ENCODE measurements at places on chromosomes 12 and 14.

- DNase-seq, result no peak
Observed at GRCh38 chr12:116138364-116138763, 139.1 kb downstream of the MED13L start.

- no peak for DNase-seq
Observed at GRCh38 chr14:59849411-59850130, 21.0 kb downstream of the RTN1 start.

DNA sequence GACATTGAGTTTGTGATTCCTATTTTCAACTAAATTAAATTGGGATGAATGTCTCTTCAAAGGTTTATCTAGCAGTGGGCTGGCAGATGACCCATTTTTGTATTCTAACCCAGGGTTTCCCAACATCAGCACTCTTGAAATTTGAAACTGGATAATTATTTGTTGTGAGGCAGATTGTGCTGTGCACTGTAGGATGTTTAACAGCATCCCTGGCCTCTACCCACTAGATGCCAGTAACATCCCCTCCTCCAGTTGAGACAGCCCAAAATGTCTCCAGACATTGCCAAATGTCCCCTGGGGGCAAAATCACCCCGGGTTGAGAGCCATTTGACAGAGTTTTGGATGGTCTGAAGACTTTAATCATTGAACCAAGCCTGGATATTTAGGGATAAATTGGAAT lies 11.1 kb downstream of the DAAM1 start:
- DNase-seq, result no peak

DNA sequence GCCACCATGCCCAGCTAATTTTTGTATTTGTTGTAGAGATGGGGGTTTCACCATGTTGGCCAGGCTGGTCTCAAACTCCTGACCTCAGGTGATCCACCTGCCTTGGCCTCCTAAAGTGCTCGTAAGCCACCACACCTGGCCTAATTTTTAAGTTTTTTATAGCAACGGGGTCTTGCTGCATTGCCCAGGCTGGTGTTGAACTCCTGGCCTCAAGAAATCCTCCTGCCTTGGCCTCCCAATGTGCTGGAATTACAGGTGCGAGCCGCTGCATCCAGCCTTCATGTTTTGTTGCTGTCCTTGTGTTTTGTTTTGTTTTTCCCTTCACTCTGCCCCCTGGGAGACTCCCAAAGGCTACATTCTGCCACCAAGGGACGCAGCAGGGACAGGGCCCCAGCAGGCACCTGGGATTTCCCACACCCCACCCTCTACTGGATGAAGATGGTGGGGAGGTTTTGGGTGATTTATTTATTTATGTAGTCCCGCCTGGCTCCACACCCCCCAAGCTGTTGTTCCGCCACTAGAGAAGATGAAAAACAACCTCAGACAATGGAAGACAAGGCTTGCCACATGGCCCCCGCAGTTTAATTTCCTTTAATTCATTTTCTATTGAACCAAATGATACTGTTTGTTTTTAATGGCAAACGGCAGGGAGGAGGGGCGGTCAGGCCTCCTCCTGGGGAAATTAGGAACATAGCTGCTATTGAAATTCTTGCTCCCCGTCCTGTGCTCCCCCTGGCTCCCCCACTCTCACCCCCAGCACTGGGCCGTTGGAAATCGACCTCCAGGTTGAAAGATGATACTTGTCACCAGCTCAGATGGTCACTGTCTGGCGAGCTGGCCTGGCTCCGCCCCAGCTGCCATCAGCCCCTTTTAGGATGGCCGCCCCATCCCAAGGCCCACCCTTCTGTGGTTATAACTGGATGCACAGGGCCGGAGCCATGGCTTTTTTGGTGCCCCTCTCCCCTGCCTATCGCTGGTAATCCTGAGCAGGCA lies 70.3 kb downstream of the RNFT2 start:
- DNase-seq, result no peak

GRCh38 chr12:53292426-53292825 lies 2.9 kb upstream of the PFDN5 start:
- DNase-seq, result no peak

DNA sequence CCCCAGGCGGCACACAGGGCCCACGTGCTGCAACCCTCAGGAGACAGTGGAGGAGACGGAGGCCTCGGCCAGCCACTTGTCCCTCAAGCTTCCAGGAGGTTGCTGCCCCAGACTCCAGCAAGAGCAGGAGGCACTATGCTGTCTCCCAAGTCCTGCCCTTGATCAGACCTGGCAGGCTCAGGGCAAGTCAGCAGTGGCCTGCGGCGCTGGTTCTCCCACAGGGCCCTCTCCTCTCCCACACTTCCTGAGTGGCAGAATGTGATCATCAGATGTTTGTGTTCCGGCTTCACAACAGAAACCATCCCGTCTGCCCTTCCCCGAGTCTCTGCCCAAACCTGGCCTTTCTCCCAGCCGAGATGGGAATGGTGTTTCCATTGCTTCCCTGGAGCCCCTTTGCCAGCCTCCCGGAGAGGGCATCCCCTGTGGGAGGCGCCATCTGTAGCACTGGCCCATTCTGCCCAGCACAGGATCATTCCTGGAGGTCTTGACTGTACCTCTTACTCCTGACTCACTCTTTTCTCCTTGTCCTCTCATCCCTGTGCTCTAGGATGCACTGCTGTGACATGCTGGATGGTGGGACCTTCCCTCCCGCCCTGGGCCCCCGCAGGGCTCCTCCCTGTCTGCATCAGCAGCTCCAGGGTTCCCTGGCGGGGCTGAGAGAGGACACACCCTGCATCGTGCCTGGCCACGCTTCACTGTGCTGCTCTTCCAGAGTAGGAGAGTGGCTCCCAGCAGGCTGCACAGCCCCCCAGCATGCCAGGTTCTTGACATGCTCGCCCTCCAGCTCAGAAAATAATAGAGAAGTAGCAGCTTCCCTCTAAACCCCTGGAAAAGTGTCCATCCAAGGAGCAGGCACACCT lies 114.7 kb upstream of the FKBP4 start:
- no peak for DNase-seq

- no peak for DNase-seq
Observed at GRCh38 chr14:89959853-89960445, 4.2 kb downstream of the TDP1 start.

Measured in left ventricle myocardium inferior (tissue), 1 donor.